NCI-H2227 treated with DMSO at 0.1 percent for 48 hours (cell line): ENCODE measurements at places on chromosomes 6 and 20.

DNA sequence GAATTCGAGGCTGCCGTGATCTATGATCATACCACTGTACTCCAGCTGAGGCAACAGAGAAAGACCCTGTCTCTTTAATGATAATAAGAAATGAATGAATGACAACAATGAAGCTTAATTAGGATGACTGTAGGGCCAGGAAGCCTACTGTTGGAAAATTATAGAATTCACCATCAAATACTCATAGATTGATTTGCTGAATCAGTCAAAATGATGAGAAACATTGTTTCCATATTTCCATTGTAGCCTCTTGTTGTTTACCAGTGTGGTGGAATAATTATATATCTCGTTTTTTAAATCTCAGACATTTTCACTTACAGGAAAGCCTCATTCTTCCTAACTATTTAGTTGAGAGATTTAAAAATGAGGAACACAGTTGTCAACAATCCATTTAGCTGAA is 96.2 kb downstream of the JAG1 start:
- no peak for DNase-seq

DNA sequence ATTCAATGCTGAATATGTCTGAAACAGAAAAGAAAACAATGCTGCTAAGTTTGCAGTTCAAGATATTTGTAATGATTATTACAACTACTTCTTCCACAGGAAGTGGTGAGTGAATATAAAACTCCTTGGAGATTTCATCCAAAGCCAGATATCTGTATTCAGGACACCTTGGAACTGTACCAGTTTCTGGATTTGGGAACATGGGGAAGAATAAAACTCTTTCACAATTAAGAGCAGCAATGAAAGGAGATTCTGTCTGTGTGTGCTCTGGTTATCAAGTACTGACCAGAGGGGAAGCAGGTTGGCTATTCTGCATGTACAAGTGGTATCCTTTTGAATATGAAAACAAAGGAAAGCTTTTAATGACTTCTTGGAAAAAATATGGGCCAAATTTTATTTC is 21.1 kb downstream of the ELOVL2 start:
- DNase-seq: no peak

DNA sequence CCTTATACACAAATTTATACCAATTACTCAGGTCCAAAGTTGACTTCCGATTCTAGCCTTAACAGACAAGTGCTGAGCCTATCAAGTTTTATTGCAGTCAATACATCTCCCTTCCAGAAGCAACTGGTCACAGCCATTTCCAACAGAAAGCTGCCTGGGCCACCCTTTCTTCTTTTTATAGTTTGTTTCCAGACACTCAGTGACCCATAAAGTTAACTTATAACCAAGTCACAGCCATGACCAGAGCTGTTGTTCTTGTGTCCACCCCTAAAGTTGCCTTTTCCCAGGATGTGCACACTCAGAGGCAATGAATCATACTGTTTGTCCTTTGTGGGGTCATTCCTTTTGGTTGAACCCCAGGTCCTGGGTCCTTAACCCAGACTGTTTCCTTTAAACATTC is 89.9 kb downstream of the CD83 start:
- no peak for DNase-seq

DNA sequence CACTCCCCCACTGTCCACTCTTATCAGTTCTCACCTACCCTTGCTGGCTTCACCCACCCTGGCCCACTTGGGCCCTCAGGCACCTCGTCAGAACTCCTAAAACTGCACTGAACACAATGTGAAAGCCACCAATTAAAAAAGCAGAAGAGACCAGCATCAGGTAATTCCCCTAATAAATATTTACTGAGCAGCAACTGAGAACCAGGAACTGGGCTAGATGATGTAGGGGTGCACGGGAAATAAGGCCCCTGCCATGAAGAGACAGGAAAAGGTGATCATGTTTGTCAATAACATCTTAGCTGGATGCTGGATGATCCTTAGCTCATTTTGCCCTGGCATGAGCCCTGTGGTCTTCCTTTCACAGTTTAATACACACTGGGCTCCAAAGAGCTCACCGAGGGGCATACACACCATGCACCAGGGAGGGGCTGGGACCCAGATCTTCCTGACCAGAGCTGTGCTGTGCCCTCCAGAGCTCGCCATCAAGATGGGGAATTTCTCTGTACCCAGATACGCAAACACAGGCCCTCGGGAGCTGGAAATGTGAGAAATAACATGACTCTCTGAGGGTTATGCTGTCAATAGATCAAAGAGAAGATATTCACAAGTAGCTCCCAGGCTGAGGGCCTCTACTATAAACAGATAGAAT is 113.6 kb upstream of the SLC22A16 start:
- DNase-seq: no peak

DNA sequence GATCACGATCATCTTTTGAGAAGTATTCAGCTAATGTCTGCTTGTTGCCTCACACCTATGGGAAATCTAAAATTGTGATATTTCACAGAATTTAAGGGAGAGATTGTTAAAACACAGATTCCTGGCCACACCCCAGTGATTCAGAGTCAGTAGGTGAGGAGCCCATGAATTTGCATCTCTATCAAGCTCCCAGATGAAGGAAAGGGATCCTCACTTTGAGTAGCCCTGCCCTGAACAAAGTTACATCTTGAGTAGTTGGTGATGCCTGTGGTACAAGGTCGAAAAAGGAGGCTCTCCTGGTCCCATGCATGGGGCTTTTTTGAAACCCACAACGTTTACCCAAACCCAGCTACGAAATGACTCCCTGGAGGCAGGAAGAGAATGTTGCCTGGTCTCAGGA is 79.5 kb downstream of the PAK5 start:
- DNase-seq: no peak

DNA sequence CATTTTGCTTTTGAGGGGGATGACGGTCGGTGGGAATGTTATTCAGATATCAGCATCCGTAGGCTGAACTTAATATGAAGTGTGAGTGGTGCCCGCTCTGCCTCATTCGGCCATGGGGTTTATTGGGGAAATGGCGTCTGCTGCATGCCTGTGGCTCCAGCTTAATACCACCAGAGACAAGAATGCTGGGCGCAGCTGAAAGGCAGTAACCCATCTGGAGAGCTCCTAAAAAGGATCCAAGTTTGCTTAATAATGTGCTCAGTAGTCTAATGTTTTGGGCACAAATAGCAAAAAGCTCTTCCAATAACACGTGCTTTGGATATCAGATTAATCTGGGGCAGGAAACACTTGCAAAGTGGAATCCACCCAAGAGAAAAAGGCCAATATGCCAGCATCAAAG is 273.0 kb upstream of the TAB2 start:
- DNase-seq: no peak

DNA sequence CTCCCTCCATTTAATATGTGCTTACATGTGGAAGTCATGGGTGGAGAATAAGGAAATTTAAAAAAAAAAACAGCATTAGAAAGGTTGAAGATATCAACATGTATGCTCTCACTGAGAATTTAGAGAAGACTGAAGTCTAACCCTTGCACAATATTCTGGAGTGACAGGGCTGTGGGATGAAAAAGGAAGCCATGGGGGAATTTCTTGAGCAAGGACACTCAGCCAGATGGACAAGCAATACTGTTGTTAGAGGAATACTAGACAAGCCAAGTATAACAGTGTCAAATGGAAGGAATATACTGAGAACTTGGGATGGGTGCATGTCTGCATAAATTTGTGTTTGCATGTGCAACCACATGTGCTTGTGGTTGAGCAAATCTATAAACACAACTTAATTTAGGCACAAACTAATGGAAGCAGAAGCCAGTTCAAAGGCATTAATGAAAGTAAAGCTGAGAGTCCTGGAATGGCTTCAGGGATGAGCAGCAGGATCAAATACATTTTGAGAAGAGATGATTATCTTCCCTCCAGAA is 119.7 kb downstream of the ADGRB3 start:
- DNase-seq: no peak

- no peak for DNase-seq
Observed at GRCh38 chr6:119476554-119476953, 127.0 kb upstream of the MAN1A1 start.
